ENCODE measurements at places on chromosomes 3 and 15. TPM values are rescaled to one million over a fixed set of nuclear protein-coding genes. Genes with fewer than 3 reads are reported as not detected.

- no peak for DNase-seq
Measured at GRCh38 chr15:26391567-26392194, 381.2 kb downstream of the GABRB3 start.

DNA sequence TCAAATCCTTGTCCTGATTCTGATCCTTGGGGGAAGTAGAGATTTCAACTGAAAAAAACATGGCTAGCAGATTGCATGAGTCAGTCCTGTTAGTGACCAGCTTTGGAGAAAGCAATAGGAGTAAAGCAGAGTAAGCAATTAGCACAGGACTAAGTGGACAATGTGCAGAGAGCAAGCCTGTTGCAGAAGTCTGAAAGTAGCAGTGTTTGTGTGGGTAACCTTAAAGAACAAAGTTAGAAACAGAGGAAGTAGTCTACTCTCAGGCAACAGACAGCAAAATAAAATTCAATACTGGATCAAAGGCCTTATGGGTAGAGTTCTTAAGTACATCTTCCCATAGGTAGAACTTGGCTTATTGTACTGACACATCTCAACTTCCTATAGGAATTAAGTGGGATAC lies 916.8 kb downstream of the CADM2 start:
- DNase-seq: no peak

- DNase-seq: no peak
Measured at GRCh38 chr15:65870889-65871533, 1.7 kb downstream of the RAB11A start.

GRCh38 chr3:107846279-107846852 lies 244.5 kb downstream of the CD47 start:
- DNase-seq: peak; percentile 87

GRCh38 chr3:114176890-114177289 lies 2.0 kb downstream of the DRD3 start:
- DNase-seq: no peak

DNA sequence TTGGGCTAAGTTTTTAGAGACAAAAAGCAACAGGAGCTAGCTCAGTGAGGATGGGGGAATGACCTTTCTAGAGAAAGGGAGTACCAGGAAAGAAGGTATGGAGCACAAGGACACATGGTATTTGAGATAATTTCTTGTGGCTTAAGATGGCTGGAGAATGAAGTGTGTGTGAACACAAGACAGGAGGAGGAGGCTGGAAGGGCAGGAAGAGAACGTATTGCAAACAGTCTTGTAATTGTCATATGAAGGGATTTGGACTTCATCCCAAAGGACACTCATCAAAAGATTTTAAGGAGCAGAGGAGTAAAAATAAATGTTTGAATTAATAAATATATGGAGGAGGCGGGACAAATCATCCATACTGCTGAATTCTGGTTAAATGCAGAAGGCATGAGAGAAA lies 268.6 kb upstream of the NR2E3 start:
- DNase-seq: no peak

Gene ZNF860
- 2.3 TPM for total RNA-seq

All from posterior vena cava (tissue), 2 donors.